Upper lobe of left lung (tissue), 6 donors: ENCODE measurements at places on chromosomes 16 and 17.

DNA sequence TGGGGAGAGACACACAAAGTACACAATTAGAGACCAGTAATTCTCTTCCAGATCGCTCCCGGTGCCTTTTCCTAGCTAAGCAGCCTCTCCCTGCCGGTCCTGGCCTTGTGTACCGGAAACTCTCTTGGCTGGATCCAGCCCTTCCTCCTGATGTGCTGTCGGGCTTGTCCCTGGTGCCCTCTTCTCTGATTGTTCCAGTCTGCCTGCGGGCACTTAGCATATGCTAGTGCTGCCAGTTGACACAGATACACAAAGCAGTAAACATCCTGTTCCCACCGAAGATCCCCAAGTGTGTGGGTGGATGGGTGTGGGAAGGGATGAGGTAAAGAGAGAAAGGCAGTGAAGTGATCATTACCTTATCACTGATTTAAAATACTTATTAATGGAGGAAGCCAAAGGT, 9.7 kb downstream of the HS3ST3B1 start:
- no peak for DNase-seq

DNA sequence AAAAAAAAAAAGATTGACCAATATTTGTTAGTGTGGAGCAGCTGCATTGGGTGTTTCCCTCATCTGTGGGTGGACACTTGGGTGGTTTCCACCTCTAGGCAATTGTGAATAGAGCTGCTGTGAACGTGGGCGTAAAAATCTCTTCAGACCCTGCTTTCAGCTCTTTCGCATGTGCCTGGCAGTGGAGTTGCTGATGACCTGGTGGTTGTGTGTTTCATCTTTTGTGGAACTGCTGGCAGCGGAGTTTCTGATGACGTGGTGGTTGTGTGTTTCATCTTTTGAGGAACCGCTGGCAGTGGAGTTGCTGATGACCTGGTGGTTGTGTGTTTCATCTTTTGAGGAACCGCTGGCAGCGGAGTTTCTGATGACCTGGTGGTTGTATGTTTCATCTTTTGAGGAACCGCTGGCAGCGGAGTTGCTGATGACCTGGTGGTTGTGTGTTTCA, 21.4 kb downstream of the ZC3H18 start:
- no peak for DNase-seq

- no peak for DNase-seq
Measured at GRCh38 chr17:72811976-72812687, 280.4 kb downstream of the SLC39A11 start.

DNA sequence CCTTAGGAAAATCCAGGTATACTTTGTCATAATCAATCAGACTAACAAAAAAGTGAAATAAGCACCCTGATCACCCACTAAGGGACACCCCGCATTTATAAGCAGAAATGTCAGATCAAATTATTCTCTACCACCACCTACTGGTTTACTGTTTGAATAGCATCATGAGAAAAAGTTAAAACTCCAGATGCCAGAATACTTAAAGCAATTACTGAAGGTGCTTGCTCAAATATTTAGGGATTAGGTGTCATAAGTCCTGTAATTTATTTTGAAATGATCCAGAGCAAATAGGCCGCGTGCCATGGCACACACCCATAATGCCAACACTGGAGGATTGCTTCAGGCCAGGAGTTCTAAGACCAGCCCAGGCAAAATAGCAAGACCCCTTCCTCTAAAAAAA, 2.3 kb downstream of the TOP2A start:
- no peak for DNase-seq
